HCT116 (cell line): ENCODE measurements at places on chromosomes 5 and 9.

GRCh38 chr9:70852711-70853240 is 268.6 kb downstream of the TRPM3 start:
- DNase-seq: no peak

DNA sequence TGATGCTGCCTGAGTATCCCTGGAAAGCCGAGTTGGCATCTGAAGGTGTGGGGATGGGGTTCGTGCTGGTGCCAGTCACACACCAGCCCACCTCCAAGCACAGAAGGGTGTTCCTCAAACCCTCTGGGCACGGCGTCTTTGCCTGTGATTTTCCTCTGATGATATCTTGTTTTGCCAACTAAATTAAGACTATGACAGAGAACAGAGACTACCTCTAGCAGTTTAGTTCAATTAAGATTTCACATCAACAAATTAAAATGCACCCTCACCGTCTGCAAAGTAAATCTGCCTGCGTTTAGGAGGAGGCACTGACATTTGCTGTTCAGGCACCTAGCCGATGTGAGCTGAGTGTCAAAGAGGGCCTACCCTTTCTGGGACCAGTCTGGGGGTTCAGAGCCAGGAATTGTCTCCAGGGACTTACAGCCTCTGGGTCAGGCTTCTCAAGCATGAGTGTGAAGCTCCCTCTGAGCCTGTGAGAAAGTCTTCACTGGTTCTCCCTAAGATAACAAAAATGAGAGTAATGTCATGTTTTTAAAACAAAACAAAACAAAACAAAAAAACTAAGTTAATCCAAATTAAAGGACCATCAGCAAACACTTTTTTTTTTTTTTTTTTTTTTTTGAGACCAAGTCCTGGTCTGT is 55.4 kb upstream of the CTNNA1 start:
- no peak for DNase-seq

DNA sequence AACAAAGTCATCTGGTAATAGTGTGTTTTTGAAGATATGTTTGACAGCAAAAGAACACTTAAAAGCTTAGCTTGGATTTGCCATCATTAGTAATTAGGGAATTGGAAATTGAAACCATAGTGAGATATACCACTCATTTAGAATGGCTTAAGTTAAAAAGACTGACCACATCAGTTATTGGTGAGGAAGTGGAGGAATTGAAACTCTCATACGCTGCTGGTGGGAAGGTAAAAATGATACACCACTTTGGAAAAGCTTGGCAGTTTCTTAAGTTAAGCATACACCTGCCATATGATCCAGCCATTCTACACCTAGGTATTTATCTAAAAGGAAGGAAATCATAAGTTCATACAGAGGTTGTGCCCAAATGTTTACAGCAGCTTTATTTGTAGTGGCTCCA is 213.2 kb downstream of the TRIO start:
- DNase-seq: no peak

GRCh38 chr5:142981886-142982820 is 212.0 kb downstream of the ARHGAP26 start:
- DNase-seq: no peak

DNA sequence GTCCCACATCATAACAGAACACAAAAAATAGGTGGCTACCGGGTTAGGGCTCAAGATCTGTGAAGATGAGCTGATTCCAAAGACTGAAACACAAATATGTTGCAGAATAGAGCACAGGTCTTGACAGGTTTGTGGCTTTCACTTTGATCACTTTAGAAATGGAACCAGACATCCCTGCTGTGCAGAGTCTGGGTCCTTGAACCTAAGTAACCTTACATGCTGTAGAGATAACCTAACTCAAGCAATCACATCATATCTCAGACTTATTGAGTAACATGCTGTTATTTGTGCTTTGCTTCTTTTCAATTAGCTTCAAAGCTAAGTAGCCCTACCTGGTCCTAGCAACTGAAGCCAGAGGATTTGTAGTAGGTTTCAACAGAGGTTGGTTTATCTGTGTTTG is 24.3 kb downstream of the FBXW2 start:
- no peak for DNase-seq

DNA sequence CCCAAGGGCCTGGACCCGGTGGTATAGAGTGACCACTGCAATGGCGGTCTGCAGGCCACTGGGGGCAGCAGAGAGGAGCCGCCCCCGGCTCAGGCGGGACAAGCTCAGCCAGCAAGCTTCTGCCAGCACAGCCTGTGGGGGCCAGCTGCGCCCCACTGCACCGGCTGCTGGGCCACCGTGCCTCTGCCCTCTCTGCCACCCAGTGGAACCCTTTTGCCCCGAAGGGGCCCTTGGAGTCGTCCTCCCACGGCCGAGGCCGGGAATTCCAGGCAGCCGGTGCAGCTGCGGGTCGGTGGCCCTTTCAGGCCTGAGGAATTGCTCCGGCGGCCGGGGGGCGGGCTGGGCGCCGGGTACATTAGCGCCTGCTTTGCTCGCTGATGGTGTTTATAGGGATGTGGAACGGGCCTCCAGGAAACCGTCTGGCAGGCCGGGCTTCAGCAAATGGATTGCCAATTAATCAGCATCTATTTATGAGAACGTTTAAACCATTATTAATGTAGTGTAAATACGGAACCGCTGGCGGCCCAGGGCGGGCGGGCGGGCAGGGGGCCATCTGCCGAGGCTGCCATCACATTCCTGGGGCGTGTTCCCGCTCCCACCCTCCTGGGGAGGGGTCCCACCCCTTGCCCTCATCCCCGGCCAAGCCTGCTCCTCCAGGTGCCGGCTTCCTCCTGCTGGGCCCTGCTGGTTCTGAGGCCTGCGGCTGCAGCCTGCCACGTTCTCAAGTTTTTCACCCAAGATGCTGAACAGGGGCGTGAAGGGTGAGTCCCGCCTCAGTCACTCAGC is 127.4 kb downstream of the BARX1 start:
- no peak for DNase-seq
